ENCODE measurements at places on chromosomes 7 and 10.

DNA sequence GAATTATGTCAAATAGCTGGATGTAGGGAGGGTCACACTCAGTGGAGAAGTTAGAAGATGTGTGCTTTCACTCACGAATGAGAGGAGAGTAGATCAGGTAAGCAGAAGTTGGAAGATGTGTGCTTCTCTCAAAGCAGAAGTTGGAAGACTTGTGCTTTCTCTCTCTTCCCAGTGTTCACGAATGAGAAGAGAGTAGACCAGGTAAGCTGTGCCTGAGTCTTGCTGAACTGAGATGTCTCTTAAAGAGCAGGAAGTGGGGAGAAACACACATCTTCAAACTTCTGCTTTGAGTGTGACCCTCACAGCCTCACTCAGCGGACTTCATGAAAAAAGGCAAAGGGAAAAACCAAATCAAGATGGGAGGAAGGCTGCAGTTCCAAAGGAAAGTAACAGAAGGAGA is 7.0 kb upstream of the TMEM243 start:
- H3K4me3 ChIP-seq: no peak overlapping the region
- no peaks in the 10 kb centered on the region for H3K36me3 ChIP-seq
- no peaks in the 10 kb centered on the region for H3K27me3 ChIP-seq
- no peak for DNase-seq
- no peak overlapping the region for H3K27ac ChIP-seq

- peaks cover 14% of the 10 kb centered on the region for H3K4me1 ChIP-seq
- no peak for DNase-seq
- H3K27me3 ChIP-seq: no peaks in the 10 kb centered on the region
- H3K36me3 ChIP-seq: no peaks in the 10 kb centered on the region
- no peak overlapping the region for H3K27ac ChIP-seq
These were observed 32.7 kb downstream of the DPY19L1 start for GRCh38 chr7:35004531-35005095.

- H3K27ac ChIP-seq: no peak overlapping the region
- no peaks in the 10 kb centered on the region for H3K36me3 ChIP-seq
These were observed 93.9 kb upstream of the RET start for GRCh38 chr10:42982891-42983506.

DNA sequence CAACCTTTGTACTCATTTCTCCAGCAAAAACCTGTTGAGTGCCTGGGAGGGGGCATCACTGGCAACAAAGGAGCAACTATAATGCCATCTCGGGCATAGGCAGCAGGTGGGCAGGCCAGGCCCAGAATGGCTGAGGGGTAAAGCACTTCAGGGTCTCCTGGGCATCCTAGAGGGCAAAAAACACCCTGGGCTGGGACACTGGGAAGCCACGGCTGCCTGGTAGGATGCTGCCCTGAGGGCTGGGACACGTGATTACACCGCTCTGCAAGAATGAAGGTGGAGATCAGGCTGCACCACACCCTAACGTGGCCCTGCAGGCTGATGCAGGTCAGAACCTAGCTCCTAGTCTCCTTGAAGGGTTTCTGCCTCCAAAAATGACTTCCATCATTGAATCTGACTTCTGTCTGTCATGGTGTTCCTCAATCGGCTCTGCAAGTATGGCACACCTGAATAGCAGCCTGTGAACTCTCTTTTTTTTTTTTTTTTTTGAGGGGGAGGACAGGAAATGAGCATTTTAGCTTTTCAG is 4.5 kb upstream of the TRAPPC14 start:
- H3K4me3 ChIP-seq: no peak overlapping the region
- H3K27ac ChIP-seq: no peak overlapping the region
- H3K36me3 ChIP-seq: no peaks in the 10 kb centered on the region
- DNase-seq: no peak
- peaks cover 16% of the 10 kb centered on the region for H3K4me1 ChIP-seq

- no peaks in the 10 kb centered on the region for H3K36me3 ChIP-seq
- H3K27me3 ChIP-seq: no peaks in the 10 kb centered on the region
- H3K4me3 ChIP-seq: peak overlapping the region; percentile 72
- DNase-seq: peak; percentile 71
These were observed 35.7 kb upstream of the EBLN1 start for GRCh38 chr10:22253580-22253882.

Data from right atrium auricular region (tissue), 2 donors.